ENCODE measurements at places on chromosomes 13 and 19.
A peak's percentile ranks its signal among the peaks of the same experiment; 100 is the strongest.

DNA sequence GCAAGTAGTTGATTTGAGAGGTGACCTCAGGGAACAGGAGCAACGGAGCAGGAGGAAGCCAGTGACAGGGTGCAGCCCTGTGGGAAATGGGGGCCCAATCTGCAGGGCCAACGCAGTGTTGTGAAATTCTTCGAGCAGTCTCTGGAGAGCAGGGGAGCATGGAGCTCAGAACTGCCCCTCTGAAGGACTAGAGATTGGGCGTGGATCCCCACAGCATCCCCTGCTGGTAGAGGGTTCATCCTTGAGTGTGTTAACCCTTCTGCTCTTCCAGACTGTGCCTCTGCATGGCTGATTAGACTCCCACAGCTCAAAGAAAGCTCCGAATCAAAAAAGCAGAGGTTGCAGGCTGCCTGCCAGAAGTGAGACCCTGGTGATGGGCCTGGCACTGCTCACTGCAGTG lies 77.9 kb upstream of the UQCRFS1 start:
- DNase-seq = no peak

DNA sequence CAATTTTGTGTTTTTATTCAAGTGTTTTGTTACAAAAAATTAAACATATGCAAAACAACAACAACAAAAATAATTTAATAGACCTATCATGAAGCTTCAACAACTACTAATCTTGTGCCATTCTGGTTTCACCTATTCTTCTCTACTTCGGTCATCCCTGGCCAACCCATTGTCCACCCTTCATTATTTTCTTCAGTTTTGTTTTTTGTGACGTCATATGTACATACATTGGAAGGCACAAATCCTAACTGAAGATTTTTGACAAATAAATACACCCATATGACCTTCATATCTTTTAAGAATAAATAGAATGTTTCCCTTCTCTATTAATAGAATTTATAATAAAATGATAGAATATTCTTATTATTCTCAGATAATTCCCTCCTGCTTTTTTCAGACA lies 69.2 kb downstream of the ZNF429 start:
- no peak for DNase-seq

- no peak for DNase-seq
These were observed 20.9 kb downstream of the CFAP97D2 start for GRCh38 chr13:114199954-114200353.

DNA sequence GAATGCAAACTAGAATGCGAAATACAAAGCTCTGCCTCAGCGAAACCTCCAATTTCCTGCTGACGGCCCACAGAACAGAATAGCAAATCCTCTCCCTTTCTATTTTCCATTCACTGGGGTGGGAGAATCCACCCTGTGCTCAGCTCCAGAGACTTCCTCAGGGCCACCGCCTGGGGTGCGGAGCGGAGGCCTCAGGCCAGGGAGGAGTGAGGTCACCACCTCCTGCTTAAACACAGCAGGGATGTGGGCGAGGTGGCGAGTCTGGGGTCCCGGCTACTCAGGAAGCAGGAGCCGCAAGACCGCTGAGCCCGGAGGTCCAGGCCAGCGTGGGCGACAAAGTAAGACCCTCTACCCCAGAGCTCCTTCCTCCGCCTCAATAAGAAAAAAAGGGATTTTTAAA lies 666 bp upstream of the ZNF320 start:
- DNase-seq = no peak

GRCh38 chr13:99575376-99576120 lies 74.3 kb downstream of the TM9SF2 start:
- no peak for DNase-seq

DNA sequence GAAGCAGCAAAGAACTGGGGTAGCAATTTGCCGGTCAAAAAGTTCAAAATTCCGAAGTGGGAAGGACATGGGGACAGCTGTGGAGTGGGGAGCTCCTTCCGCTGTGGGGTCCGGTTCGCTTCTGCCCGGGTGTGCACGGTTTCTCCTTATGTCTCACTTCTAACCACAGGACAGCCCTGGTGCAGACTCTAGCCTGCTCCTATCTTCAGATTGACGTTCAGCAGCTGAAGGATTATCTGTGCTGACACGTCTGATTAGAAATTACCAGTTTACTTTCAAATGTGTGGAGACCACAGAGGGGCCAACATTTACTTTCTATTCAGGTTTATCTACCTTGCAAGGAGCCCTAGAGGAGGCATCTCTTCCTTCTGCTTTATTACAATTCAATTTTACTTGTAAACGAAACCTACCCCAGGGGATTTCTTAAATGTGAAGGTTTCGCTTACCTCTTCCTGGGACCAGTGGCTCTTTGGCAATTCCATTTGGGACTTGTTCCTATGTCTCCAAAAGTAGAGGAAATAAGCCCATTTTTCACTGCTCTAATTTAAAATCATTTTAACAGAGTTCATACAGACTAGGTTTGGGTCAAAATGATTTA lies 27.3 kb downstream of the LHFPL6 start:
- no peak for DNase-seq

DNA sequence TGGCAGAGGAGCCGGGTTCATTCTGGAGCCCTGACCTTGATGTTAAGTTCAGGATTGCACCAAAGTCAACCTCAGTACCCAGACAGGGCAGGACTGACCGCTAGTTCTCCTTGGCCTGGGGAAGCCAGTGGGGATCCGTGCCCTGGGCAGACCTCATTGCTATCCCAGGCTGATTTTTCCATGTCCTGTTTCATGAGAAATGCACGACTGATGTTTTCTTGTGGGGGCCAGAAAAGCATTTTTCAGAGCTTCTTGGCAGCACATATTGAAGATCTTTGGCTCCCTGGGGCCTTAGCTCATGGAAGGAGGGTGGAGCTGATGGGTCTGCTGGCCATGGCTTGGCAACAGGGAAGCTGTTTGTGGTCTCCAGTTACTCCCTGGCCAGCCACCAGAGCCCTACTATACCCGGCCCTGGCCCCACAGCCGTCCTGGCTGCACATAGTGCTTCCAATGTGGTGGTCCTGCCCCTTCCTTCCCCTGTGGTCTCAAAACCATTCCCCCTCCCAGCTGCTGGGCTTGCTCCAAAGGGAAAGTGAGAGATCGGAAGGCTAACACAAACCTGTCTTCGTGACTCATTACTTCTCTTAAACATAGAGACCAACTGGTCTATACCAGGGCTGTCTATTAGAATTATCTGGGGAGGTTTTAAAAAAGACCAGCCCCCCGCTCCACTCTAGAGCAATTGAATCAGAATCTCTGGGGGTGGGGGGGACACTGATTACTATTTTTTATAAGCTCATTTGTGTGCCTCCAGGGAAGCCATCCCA lies 11.2 kb downstream of the IL17D start:
- peak; percentile 98 for DNase-seq

DNA sequence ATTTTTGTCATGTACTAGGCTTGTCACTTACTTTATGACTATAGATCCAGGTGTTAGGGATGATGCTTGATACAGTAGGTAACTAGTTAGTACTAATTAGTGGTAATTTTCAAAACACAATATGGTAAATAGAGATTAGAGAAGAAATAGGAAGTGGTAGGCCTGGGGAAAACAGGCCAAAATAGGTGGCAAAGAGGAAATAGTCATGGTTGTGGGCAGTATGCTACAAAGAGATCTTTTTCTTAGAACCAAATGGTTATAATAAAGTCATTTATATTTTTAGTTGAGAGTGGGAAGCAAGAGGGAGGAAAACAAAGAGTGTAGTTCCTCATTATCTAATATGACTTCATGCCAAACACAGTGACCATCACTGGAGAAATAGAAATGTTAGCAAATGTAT lies 9.1 kb upstream of the VWA8 start:
- no peak for DNase-seq

GRCh38 chr13:74210693-74211393 lies 76.6 kb upstream of the KLF12 start:
- peak; percentile 55 for DNase-seq

GRCh38 chr13:111961236-111961635 lies 105.7 kb upstream of the SOX1 start:
- no peak for DNase-seq

DNA sequence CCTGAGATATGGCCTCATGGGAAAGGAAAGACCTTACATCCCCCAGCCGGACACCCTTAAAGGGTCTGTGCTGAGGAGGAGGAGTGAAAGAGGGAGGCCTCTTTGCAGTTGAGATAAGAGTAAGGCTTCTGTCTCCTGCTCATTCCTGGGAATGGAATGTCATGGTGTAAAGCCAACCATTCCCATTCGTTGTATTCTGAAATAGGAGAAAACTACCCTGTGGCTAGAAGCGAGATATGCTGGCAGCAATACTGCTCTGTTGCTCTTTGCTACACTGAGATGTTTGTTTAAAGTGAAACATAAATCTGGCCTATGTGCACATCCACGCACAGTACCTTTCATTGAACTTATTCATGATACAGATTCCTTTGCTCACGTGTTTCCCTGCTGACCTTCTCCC lies 783 bp upstream of the ZNF587B start:
- no peak for DNase-seq

GRCh38 chr13:52130641-52131040 lies 1.8 kb upstream of the NEK5 start:
- DNase-seq = no peak

- no peak for DNase-seq
These were observed 450.8 kb downstream of the HS6ST3 start for GRCh38 chr13:96540670-96541069.
